ENCODE measurements at places on chromosomes 12 and 14.

DNA sequence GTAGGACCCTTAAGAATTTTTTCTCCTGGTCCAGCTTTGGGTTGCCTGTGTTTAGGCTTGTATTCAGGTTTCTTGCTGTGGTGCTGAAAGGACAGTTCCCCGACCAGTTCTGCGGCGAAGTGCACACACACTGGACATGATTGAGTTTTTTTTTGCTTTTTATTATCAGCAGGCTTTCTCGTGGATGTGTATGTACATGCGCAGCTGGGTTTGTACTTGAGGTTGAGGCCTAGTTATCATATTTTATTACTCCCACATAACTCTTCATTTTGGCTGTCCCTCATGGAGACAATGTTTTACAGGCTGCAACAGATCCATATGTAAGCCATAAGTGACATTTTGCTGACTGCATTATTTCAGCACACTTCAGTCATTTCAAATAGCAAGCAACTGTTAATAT is 2.5 kb downstream of the SCN8A start:
- DNase-seq: peak; percentile 6

GRCh38 chr14:84144166-84144565 is 1385.8 kb upstream of the FLRT2 start:
- no peak for DNase-seq

- DNase-seq: no peak
Observed at GRCh38 chr12:9147461-9147860, 31.7 kb upstream of the A2M start.

DNA sequence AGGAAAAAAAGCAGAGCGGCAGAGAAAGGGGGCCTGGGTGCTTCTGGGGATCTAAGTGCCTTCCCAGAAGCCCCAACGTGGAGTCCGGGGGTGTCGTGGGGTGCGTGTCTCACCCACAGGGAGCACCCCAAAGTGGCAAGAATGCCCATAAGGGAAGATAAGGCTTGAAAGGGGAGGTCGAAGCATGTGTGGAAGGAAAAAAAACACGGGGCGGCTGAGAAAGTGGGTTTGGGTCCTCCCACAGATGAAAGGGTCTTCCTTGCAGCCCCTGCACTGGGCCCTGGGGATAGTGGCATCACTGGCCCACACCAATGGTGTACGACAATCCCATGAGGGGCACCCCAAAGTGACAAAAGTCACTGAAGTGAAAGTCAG is 275.5 kb downstream of the ALG10 start:
- DNase-seq: no peak

DNA sequence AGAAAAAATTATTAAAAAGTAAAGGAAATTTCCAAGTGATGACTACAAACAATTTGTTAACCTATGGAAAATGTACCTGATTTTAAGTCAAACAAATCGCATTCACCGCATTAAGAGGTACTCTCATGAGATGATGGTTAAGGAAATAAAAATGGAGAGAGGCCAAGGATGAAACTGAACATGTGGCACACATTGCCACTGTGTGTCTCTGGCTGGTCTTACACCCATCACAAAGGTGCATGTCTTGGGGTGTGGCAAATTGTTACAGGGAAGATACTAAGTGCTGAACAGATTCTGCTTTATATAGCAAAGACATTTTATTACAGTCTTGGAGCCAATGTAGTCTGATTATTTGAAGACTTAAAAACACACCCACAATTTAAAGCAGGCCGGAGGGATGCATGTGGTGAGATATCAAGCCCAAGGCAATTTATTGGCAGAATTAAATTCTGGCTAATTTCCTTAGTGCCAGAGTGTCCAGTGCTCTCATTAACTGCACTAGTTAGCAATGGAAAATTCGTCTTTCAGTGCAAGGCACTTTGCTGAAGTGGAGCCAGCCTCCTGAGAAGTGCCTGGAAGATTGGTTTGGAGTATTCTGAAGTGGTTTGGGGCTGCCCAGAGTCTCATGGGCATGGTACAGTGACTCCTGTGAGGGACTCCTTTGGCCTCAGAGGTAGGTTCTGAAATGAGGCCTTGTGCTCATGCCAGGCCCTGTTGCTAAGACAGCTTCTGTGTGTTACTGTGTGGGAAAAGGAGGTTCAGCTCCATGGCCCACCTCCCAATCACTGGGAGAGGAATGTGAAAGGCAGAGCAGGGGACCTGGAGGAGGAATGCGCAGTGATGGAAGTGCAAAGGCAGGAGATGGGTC is 166.9 kb downstream of the BRMS1L start:
- no peak for DNase-seq

GRCh38 chr14:85596562-85596961 is 66.6 kb downstream of the FLRT2 start:
- no peak for DNase-seq

- DNase-seq: no peak
Observed at GRCh38 chr14:58746701-58747100, 108.9 kb downstream of the DACT1 start.

GRCh38 chr12:42468921-42469320 is 120.6 kb downstream of the PRICKLE1 start:
- DNase-seq: no peak

DNA sequence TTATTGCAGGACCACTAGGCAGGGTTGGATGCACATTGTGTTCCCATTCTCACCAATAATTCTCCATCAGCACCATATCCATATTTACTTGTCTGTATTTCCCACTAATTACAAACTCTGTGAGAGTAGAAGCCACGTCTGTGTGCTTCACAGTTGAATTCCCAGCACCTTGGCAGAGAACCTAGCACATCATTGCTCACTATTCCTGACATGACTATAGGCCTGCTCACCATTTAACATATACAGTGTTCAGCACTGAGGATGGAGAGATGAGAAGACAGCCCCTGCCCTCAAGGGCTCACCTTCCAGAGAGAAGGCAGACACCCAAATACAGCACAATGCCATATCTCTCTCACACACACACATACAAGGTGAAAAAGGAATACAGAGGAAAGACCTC is 5.0 kb downstream of the DAD1 start:
- DNase-seq: no peak

DNA sequence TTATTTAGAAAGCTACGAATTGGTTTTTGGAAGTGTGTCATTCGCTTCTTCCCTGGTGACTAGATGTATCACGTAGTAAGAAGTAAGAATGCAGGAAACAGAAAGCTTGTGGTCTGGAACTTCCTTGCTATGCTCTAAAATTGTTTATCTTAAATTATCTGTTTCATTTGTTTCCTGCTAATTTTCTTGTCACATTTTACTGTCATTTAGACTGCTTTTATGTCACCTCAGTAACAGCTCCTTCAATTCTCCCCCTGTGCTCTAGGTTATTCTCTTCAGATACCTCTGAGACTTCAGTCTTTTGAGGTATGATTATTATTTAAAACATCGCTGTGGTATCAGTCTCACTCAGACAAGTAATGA is 699 bp upstream of the CD69 start:
- no peak for DNase-seq

DNA sequence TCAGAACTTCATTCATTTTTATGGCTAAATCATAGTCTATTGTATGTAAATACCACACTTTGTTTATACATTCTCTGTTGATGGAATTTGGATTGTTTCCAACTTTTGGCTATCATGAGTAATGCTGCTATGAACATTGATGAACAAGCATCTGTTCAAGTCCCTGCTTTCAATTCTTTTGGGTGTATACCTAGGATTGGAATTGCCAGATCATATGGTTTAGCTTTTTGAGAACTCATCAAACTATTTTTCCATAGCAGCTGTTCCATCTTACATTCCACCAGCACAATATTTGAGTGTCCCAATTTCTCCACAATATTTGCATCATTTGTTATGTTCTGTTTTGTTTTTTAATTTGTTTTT is 52.3 kb upstream of the CCND2 start:
- no peak for DNase-seq

- DNase-seq: no peak
Observed at GRCh38 chr12:111868676-111869588, 26.9 kb downstream of the MAPKAPK5 start.

DNA sequence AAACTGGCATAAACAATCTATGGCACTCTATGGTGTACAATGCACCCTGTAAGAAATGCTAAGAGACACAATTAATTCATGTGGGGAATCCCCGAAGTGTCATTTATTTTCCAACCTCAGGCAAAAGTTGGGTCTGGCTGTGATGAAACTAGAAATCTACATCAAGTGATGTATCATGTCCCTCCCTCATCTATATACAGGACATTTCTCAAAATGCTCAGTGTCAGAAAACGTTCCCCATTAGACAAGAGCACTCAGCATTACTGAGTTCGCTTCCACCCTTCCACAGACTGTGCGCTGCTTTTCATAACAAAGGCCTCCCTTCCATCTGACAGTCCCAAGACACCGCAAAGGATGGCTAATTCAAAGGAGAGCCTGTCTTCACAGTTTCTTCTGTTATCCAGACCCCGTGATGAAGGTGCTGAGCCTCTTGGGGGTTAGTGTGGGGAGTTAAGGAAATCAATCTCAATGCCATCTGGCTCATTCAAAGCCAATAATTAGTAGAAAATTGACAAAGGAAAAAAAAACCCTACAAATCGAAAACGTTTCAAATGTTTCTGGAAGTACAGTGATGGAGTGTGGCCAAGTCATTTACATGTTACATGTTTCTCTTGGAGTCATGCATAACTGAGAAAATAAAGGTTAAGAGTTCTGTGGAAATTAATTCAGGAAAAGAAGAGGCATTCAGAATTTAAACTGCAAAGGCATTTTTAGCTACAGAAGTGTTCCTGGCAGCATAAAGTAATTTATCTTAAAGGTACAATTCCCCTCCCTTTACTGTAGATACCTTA is 7.5 kb downstream of the CCDC88C start:
- peak; percentile 35 for DNase-seq

DNA sequence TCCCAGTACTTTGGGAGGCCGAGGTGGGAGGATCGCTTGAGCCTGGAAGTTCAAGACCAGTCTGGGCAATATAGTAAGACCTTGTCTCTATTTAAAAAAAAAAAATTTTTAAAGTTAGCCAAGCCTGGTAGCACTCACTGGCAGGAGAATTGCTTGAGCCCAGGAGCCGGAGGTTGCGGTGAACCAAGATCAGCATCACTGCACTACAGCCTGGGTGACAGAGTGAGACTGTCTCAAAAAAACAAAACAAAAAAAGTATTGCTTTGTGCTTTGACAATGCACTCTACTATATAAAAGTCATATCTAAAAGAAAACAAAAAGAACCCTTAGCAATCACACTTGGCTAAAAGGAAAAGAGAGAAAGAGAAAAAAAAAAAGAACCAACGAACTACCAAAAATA is 26.8 kb downstream of the GNPTAB start:
- DNase-seq: no peak

DNA sequence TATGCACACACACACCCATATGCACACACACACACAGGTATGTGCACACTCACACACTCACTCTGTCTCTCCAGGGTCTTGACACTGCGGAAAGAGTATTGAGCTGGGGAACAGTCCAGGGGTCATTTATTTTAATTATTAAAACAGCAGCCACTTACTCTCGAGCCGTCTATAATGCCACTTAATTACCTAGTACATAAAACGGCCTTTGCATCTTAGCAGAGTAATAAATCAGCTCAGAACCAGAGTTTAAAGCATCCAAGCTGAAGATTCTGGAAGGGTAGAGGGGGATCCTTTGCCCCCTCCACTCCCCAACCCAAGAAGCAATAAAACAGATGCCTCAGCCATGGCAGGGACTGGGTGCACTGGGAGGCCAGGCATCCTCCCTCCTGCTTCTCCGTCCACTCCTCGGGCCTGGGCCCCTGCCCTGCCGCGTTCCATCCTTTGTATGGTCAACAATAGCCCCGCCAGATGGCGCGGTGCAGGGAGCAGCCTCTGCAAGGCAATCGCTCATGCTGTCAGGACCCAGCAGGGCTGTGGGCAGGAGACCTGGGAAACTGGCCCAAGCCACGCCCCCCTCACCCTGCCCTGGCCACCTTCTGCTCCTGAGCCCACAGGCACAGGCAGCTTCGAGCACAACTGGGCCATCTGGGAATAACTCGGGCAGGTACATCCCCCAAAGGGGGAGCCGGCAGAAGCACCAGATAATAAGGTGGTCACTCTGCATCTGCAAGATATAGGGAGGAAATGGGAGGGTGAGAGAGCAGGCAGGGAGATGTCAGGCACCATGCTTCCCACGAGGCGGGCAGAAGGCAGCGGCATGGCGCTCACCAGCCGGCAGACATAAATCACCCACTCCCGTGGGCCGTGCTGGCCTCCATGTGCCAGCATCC is 40.9 kb downstream of the CCDC85C start:
- DNase-seq: no peak

- DNase-seq: peak; percentile 3
Observed at GRCh38 chr14:59632381-59632780, 55.8 kb upstream of the CCDC175 start.

- peak; percentile 40 for DNase-seq
Observed at GRCh38 chr14:105203057-105203531, 22.0 kb upstream of the NUDT14 start.

GRCh38 chr12:124501827-124502226 is 65.6 kb downstream of the NCOR2 start:
- no peak for DNase-seq

GRCh38 chr12:124618291-124618902 is 51.0 kb upstream of the NCOR2 start:
- DNase-seq: no peak

DNA sequence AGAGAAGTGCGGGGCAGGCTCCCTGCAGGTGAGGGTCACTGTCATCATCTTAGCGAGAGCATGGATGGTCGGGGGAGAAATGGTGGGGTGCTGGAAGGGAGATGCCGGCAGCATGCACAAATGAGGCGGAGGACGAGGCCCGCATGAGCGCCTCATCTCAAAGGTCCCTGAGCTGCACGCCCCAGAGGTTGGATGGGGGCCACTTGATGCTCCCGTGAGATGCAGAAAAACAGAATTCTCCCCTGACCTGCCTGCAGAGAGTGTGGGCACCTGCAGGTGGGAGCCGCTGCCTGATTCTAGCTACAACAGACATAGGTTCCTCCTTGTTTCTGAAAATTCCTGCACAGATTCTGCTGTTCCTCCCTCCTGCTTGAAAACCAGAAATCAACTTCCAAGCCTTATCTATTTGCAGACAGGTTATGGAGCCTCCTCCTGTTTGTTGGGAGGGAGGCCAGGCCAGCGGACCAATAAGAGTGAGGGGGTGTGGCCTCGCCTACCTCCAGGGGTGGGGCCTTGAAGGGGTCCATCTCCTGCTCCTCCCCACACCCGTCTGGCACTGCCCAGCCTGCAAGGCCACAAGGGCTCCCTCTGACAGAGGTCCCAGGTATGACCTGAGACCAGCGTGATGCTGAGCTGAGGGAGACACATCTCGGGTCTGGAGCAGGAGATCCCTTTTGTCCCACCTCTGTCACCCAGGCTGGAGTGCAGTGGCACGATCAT is 67.2 kb downstream of the KDM2B start:
- peak; percentile 47 for DNase-seq

GRCh38 chr12:23857178-23857577 is 92.3 kb downstream of the SOX5 start:
- no peak for DNase-seq

- no peak for DNase-seq
Observed at GRCh38 chr14:35078082-35078481, 32.0 kb downstream of the FAM177A1 start.

GRCh38 chr14:76714470-76714869 is 46.8 kb upstream of the VASH1 start:
- DNase-seq: no peak

- DNase-seq: no peak
Observed at GRCh38 chr12:23891115-23891514, 58.4 kb downstream of the SOX5 start.
